Stimulated activated CD8-positive, alpha-beta memory T cell treated with anti-CD3 and anti-CD28 coated beads, Interleukin-15, amount 100 ng/mL, for 48 hours (primary cell): ENCODE measurements at places on chromosomes 1 and 21.

DNA sequence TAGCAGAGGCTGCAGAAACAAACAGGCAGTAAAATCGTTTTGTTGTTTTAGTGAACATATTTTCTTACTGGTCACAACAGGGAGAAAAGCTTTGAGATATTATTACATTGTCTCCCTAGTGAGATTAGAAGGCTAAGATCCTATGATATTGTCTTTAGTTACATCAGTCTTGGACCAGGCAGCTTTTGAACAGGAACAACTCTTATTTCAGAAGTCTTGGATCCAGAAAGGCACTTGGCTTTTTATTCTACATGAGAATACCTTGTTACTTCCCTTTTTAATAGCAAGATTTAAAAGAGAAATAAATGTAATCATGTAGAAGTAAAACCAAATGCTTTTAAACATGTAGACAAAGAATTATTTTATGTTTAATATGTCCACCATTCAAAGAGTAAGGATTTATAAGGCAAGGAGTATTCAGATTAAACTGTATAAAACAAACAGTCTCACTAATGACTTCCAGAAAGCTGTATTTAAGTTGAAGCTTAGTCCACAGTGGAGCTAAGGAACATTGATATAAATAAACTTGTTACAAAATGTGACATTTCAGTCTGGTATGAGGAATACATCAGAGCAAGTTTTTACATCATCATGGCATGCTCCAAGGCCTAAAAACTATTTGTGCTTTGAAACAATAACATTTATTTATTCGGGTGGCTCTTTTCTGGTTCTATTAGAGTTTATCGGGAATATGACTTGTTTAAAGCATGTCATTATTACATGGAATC is 72.2 kb downstream of the PHTF1 start:
- DNase-seq, result no peak

GRCh38 chr1:36740446-36740845 is 257.7 kb upstream of the CSF3R start:
- DNase-seq, result no peak

- no peak for DNase-seq
Observed at GRCh38 chr1:206559672-206559995, 52.3 kb downstream of the RASSF5 start.

DNA sequence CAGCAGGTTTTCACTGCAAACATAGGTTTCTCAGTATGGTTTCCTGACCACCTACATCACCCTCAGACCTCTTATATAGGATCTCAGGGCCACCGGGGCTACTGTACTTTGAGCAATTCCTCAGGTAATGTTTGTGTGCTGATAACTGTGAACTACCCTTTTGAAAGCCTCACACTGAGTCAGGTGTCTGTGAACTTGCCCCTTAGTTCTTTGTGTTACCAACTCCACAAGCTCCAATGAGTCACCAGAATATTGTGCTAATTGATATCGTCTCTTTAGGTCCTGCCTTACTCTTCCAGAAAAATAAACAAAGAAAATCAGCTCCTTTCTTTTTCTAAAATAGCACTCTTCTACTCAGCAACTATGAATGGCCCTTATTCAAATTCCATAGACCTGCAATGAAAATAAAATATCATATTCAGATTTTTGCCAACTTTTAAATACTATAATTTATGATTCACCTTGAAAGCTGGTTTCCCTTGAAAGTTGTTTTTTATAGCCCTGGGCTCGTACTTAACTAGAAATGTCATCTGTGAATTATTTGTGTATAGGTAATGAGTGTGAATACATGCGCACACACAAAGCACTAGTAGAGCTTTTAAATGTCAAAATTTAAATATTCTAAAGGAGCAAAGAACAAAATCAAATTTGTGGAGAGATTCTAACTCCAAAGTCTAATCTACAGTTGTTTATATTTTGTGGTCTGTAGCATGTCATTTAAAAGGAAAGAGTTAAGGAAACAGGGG is 88.1 kb upstream of the WARS2 start:
- no peak for DNase-seq

DNA sequence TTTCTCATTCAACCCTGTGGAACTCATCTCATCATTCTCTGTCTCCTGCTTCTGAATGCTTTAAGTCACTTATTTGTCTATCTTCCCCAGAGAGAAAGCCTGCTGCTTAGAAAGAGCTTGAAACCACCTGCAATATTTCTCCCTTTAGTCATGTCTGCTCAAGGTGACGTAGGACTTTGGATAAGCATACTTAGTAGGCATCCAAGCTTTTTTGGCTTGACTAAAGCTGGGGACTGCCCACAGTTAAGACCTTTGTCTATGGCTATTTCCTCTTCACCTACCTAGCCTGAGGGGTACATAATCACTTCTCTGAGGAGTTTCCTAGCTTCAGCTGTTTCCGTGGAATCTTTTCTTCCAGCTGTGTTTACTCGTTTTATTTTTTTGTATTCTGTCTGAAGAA is 665.8 kb upstream of the CAMK1G start:
- no peak for DNase-seq

- DNase-seq, result no peak
Observed at GRCh38 chr1:88302843-88303486, 381.1 kb upstream of the PKN2 start.

GRCh38 chr1:48671578-48671977 is 105.1 kb downstream of the BEND5 start:
- DNase-seq, result no peak

GRCh38 chr1:164805399-164805798 is 246.4 kb downstream of the PBX1 start:
- DNase-seq, result no peak

GRCh38 chr1:108817016-108817415 is 39.9 kb downstream of the AKNAD1 start:
- no peak for DNase-seq

- no peak for DNase-seq
Observed at GRCh38 chr1:54156201-54156600, 3.4 kb upstream of the CDCP2 start.

- DNase-seq, result no peak
Observed at GRCh38 chr1:84698151-84699110, 8.2 kb upstream of the SSX2IP start.

DNA sequence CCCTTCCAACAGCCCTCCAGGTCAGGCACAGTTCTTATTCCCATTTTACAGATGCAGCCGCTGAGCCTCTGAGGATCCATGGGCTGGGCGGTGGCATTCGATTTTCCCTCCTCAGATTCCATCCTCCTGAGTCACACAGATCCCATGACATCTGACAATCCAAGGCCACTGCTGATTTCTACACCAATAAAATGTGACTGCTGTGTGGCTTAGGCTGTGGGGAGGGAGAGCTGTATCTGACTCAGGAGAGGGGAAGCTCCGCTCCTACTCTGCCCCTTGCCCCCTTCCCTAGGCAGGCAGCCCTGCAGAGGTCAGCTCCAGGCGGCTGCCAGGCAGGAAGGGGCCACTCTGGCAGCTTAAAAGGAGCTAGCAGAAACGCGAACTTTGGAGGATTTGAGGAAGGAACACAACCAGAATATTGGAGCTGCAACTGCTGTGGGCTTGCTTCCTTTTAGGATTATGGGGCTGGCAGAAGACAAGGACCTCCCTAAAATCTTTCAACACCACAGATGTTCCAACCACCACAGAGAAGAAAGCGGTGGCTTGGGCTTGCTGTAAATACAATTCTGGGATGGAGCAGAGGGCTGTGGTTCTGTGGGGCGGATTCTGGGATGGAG is 50.0 kb downstream of the MRPL37 start:
- no peak for DNase-seq

DNA sequence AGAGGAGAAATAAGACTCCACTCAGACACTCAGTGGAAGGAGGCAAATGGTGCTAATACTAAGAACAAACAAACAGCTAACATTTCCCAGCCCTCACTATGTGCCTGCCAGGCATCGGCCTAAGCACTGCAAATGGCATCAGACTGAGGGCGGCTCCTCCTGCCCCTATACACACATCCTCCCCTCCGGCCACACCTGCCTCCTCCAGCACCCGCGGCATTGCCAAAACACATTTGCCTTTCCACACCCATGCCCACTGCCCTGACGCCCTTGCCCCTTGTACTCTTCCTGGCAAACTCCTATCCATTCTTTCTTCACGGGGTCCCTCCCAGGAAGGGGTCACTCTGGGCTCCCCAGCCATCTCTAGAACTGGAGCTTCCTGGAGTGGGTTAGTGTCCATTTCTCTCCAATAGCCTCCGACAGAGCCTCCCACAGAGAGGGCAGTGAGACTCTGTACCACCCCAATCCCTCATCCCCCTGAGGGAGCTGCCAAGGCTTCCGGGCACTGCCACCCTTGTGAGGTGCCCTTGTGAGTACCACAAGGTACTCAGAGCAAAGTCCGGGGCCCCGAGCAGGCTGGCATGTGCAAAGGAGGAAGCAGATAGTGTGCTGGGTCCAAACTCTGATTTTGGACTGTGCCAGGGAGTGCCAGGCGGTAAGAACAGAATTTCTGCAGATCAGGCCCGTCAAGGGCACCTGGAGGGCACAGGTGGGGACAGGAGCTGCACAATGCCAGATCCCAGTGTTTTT is 959 bp downstream of the AKR7A3 start:
- DNase-seq, result no peak

GRCh38 chr1:34070201-34070836 is 94.7 kb downstream of the CSMD2 start:
- DNase-seq, result no peak

DNA sequence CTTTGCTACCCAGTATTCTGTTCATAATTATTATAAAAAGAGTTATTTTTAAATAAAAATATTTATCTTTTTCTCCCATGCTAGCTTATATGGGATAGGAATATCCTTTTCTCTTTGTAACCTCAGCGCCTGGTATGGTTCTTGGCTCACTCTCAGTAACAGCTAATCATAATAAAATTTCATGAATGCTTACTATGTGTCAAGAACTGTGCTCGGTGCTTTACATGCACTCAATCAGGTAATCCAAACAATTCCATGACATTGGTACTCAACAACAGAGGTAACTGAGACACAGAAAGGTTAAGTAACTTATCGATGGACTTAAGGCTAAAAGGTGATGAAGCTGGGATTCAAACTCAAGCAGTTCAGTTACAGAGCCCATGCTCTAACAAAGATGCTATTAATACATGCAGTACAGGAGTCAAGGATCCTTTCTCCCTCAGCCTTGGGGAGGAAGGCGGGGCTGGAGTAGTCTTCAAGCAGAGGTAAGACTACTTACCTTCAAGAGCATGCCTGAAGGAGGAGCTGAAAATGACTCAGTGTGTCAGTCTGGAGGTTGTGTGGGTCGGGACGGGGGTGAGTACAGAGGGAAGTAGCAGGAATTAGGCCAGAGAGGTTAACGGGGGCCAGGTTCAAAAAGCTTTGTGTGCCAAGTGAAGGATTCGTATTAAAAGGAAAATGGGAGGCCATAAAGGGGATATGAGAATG is 73.4 kb downstream of the PLPPR5 start:
- no peak for DNase-seq

- DNase-seq, result no peak
Observed at GRCh38 chr1:154758346-154758745, 111.7 kb downstream of the KCNN3 start.

DNA sequence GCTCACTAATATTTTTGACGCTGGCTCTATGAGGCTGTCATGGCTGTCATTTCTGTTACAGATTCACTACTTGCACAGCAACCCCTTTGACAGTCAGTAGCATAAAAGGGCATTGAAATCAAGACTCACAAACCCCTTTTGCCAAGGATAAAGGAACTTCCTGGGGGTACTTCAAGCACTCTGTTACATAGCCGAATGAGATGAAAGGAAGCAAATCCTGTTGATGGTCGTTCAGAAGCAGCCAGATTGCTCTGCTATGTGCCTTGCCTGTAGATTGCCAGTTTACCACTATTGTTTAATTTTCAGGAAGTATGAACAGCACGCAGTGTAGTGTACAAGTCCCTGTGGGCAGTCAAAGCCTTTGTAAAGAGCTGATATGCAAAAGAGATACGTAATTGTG is 296.2 kb downstream of the LRRIQ3 start:
- no peak for DNase-seq

GRCh38 chr1:47635597-47635996 is 197.8 kb downstream of the FOXD2 start:
- no peak for DNase-seq

- DNase-seq, result no peak
Observed at GRCh38 chr1:224773646-224774045, 155.8 kb upstream of the DNAH14 start.

- DNase-seq, result no peak
Observed at GRCh38 chr1:226576601-226577000, 28.0 kb downstream of the STUM start.

- DNase-seq, result no peak
Observed at GRCh38 chr1:195590649-195591048, 1017.6 kb downstream of the KCNT2 start.

DNA sequence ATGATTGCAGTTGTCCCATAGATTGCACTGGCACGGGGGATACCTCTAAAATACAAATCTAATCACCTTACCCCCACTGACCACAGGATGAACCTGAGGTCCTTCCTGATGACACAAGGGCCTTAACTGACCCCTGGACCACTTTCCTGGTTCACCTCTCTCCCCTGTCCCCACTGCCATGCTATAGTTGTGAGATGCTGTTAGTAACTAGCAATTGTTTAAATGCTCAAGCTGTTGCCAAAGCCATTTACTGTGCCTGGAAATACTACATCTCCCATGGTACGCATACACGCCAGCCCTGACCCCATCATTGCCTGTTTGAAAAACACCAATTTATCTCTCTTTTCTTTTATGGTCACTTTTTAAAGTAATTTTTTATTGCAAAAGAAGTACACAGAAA is 29.1 kb upstream of the RGS8 start:
- no peak for DNase-seq

DNA sequence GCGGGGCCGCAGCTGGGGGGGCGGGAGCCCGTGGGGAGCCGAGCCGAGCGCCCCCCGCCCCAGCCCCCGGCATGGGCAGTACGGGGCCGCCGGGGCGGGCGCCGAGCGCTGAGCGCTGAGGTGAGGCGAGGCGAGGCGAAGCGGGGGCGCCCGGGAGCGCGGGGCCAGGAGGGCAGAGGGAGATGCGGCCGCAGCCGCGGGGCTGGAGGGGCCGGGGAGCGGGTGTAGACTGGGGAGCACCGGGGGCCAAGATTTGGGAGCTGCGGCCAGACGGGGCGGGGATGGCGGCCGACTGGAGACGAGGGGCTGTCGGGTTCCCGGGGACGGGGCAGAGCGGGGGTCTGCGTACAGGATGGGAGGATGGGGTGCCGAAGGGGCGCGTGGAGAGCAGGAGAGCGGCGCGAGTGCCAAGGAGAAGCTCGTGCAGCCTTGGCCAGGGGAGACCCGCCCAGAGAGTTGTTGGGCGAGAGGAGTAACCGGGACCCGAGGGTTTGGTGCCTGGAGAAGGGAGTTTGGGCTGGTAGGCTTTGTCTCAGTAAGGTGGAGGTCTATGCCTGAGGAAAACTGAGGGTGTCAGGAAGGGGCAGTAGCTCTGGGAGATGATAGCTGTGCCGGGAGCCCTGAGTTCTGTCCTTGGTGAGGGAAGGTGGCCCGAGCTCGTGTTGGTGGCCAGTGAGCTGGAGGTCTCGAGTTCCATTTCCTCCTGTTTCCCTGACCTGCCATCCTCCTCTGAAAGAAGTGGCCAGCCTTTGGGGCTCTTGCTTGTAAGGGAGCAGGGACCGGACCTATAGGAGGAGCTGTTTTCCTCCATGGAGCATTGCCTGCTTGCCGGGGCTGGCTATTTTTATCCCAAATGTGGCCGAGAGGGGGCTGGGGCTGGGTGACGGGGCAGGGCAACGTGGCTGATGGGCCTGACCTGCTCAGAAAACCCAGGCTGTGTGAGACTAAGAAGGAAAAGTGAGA is 539 bp downstream of the ATP8B2 start:
- DNase-seq, result no peak

- DNase-seq, result no peak
Observed at GRCh38 chr1:201214461-201214860, 23.8 kb downstream of the IGFN1 start.
